ELF-1 (cell line): ENCODE measurements at places on chromosomes 1 and 21.
A peak's percentile ranks its signal among the peaks of the same experiment; 100 is the strongest.

DNA sequence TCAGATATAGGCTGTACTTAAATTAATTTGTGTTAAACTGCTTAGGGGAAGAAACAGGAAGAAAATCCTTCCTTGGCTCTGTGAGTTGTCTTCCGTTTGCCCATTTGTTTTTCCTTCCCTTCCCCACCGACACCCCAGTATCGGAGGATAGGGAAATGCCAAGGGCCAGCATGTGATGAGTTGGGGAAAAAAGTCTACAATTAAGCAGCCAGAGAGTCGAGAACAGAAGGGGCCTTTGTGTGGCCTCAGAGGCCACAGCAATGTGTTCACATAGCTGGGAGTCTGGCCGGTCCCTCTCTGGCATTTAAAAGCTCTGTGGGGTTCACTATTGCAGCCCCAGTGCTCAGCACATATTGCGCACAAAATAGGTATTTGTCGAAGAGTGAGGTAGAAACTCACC is 489.3 kb downstream of the MATN1 start:
- DNase-seq: no peak

DNA sequence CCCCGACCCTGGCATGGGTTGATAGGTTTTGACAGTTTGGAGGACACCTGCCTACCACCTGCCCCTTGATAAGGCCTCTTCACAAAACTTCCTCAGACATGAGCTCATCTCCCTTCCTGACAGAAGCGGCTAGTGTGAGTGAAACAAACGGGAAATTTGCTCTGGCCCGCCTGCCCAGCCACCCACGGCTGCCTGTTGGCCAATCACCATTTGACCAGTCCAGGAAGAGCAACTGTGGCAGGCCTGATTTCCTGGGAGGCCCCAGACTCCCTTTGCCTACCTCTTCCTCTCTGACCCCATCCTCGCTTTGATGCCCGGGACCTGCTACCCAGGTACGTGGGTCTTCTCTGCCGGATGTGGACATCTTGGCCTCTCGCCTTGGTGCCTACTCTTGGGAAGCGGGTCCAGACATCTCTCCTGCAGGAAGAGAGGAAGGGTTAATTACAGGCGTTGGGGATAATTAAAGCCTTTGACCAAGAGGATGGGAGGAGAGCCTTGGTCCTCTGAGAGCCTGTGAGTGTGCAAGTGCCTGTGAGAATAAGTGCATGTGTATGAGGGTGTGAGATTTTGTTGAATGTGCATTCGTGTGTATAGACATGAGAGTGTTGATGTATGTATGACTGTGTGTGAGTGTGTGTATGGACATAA is 1.1 kb upstream of the EPHA2 start:
- DNase-seq: no peak

- DNase-seq: no peak
Measured at GRCh38 chr1:239367196-239367810, 19.1 kb upstream of the CHRM3 start.

DNA sequence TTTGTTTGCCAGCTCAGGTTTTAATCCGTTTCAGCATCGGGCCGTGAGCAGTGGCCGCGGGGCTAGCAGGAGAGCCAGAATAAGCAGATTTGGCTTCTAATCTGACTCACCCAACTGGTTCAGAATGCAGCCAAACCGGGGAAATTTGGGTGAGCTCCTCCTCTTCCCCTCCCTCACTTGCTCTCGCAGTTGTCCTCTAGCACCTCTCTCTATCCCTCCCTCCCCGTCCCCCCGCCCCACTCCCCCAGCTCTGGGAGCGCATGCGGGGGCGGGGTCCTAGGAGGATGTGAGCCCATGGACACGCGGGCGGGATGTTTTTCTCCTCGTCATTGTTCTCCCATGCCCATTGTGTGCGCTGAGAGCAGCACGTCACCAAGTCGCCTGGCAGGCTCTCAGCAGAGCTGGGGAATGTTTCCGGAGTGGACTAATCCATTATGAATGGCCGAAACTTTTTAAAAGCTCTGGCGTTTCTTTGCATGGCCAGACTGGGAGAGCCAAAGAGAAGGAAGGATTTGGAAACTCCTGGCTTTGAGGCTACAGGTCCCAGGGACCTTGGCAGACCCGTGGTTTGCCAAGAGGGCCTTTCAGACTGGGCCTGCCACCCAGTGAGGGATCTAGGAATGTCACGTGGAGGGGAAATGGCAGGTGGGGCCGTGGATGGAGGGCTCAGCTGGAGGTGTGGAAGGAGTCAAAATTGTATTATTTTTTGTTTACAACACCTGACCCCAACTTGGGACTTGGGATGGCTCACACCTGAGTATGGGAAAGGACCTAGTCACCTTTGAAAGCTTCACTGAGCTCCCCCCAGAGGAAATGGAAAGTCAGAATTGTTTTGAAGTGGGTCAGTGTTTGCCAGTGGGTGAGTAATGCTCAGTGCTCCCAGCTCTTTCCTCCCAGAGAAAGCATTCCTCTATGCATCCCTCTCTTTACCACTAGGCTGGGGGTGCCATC is 39.2 kb downstream of the CDK18 start:
- peak; percentile 87 for DNase-seq

DNA sequence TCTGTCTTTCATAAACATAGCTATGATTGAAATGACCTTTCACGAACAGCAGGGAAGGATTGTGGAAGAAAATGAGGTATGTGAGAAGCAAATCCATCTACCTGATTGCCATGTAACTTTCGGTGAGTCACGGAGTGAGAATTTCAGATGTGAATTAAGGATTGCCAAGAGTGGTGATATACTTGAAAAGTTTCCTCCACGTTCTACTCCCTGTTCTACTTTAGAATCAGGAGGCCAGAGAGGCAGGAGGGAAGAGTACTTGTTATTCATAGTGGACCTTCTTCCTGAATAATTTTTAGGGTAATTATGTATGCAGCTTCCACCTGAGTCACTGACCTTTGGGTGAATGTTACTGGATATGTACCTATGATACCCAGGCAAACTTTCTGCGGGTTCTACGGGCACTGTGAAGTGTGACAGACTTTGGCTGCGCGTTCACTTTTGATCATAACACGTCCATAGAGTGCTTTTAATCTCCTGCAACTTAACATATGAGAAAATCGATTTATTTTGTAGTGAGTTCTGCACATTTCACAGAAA is 2.6 kb upstream of the KCNE1 start:
- no peak for DNase-seq

GRCh38 chr1:42684139-42684538 is 1.9 kb downstream of the YBX1 start:
- DNase-seq: peak; percentile 32

DNA sequence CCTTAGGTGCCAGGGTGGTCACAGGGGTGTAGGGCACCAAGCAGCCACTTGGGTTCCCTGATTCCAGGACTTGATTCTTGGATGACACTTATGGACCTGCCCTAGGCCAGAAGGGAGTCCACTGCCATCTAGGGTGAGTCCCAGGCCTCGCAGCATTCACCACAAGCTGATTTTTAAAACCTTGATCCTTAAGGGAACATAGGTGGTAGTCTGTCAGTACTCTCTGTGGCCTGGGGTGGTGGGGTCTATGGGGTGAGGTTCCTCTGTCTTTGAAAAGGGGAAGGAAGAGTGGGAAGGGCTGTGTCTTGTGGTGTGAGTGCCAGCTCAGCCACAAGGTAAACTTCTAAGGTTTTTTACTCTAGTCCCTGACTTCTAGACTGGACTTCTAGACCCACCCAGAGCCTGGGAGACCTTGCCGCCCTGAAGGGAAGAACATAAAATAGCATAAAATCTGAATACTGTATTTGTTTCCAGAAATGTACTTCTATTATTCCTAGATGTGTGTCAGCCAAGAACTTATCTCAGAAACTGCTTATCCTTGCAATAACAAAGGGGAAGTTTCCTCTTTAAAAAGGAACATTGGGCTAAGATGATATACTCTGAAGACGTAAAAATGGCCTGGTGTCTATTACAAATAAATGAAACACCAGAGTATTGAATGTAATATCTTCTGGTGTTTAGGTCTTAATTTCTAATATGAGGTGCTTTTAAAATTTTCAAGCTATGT is 757.3 kb downstream of the LTN1 start:
- peak; percentile 10 for DNase-seq

DNA sequence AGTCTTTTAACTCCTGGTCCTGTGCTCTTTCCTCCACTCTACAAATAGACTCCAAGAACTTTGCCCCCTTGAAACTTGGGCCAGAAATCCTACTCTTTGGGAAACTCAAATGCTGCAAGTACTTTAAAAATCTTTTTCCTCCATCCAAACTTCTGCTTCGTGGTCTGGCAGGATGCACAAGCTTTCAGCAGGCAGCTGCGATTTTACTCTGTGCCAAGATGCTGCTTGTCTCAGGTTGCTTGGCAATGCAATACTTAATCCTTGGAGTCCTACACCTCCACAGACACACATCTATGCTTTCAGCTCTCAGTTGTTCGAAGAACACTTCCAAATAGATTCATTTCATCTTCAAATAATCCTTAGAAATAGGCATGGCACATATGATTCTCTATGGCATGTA is 435.3 kb upstream of the USP24 start:
- no peak for DNase-seq

GRCh38 chr1:151549199-151549598 is 9.1 kb downstream of the TUFT1 start:
- DNase-seq: no peak

- DNase-seq: no peak
Measured at GRCh38 chr1:32954168-32954567, 10.4 kb downstream of the RNF19B start.

- no peak for DNase-seq
Measured at GRCh38 chr21:39852021-39852721, 15.1 kb upstream of the PCP4 start.

DNA sequence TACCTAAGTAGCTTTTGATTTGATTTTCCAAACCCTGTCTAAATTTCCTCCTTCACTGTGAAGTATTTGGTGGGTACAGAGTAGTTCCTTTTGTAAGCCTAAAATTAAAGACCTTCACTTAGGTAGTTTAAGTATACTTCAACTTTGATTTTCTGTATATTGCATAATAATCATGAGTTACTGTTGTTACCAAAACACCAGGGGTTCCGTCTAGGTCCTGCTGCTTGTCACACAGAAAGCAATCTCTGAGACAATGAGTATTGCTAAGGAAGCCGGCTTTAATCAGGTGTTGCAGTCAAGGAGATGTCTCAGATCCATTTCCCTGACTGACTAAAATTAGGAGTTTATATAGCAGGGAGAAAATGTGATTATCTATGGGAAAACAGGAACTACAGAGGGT is 15.3 kb downstream of the RPS6KC1 start:
- DNase-seq: no peak

- no peak for DNase-seq
Measured at GRCh38 chr1:109993885-109994284, 9.3 kb downstream of the AHCYL1 start.

DNA sequence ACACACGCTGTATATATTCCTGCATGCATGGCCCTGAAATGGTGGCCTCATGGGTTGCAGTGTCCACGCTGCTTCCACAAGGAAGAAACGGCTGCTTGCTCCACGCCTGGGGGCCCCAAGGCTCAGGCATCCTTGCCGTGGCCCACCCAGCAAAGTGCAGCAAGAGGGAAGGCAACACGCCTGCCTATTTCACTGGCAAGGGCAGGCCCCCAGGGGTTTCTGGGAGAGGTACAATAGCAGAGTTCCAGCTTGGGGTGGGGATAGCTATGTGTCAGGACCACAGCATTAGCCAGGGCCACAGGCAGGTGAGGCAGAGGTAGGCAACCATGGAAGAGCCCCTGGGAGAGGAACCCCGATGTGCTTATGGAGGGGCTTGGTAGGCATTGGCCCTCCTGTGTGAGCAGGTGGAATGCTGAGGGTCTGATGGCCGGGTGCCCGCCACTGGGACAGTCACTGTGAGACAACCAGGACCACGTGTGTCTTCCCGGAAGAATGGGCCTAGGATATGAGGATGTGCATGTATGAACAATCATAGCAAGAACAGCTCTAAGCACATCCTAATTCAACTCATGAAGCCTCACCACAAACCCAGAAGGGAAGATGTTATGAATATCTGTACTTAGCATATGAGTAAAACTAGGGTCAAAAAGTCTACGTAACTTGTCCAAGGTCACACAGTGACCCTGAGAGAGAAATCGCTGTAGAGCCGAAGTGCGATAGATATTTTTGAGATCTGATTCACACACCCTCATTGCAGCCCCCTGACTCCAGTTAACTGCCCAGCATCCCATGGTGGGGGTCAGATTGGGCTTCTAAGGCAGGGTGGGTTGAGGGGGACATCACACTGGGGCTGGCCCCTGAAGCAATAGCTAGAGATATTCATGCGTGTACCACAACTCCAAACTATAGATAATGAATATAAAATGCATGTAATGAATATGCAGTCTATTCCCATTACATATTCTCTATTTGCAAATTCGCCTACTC is 11.8 kb downstream of the TFF2 start:
- no peak for DNase-seq

GRCh38 chr1:68346188-68346808 is 103.5 kb downstream of the RPE65 start:
- DNase-seq: peak; percentile 46

GRCh38 chr1:42379794-42380585 is 602 bp upstream of the RIMKLA start:
- DNase-seq: peak; percentile 57

DNA sequence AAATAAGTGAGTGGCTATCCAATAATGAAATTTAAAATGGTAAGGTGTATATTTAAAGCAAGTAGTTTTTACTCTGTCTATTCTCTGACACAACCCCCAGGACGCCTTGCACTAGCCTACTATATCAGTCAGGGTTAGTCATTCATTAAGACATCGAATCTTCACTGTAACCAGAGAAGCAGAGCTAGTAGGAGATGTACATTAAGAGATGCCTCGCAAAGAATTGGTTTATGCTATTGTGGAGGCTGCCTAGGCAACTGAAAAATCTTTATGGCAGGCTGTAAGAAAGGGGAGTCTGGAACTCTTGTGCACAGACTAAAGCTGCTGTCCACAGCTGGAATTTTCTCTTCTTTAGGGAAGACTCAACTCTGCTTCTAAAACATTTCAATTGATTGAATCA is 28.8 kb downstream of the NTNG1 start:
- no peak for DNase-seq

GRCh38 chr1:94874423-94874822 is 52.5 kb downstream of the CNN3 start:
- DNase-seq: no peak

- DNase-seq: peak; percentile 76
Measured at GRCh38 chr1:110196917-110197765, 13.0 kb upstream of the KCNC4 start.

GRCh38 chr1:110541906-110542395 is 23.0 kb upstream of the KCNA10 start:
- DNase-seq: no peak

- DNase-seq: no peak
Measured at GRCh38 chr1:25898223-25899015, 7.8 kb downstream of the STMN1 start.

- no peak for DNase-seq
Measured at GRCh38 chr1:150366416-150367296, 2.7 kb downstream of the RPRD2 start.

- no peak for DNase-seq
Measured at GRCh38 chr1:7478809-7479499, 292.1 kb upstream of the VAMP3 start.

DNA sequence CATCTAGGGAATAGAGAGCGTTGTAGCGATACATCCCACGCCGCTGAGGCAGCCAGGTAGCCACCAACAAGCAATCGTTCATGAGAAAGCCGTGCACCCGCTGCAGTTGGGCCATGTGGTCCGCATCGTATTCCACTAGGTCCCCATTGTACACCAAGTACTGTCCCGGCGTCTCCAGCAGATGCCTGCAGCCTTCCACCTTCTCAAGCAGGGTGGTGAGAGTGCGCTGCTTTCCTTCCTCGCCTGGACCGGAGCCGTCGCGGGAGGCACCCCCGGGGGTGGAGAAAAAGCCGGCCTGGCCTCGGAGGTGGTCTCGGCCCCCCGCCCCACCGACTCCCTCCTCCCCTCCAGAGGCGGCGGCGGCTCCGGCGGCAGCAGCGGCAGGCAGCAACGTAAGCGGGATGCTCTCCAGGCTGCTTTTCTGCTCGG is 595 bp downstream of the EXOC8 start:
- DNase-seq: no peak

GRCh38 chr1:231161667-231162296 is at the start of gene TRIM67:
TRIM67 (plus strand) TSS chr1:231162058; CDS start chr1:231162970, 912 bp downstream.
- peak; percentile 75 for DNase-seq
